ENCODE measurements at places on chromosomes 5 and 9.

GRCh38 chr5:57776035-57776434 is 293.4 kb upstream of the ACTBL2 start:
- no peak for DNase-seq

DNA sequence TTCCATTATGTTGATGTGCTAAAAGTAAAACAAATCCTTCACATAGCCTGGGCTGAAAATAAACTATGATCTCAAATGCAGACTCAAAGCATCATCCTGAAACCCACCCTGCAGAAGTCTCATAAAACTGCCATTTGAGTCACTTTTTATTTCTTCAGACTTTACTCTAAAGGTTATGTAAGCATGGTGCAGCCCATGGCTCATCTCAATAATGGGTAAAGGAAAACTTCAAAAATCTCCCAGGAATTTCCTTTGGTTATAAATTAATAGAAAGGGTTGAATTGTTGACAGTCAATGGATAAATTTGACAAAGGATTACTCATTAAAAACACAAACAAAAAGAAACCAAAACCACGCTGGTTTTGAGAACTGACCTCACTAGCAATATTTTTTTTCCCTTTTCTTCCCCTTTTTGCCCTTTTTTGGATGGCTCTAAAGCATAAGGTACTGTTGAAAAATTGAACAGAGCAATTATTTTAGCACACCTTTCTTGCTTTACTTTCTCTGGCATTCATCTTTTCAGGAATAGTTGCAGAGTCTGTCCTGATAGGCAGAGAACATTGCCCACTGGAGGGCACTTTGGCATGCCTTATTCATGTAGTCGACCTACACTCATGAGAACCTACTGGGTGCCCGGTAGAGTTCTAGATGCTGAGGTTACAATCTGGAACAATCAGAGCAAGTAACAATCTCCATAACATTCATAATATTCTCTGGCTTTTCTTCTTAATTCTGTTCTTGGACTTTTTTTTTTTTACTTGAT is 191.4 kb downstream of the TMEM167A start:
- no peak for DNase-seq

DNA sequence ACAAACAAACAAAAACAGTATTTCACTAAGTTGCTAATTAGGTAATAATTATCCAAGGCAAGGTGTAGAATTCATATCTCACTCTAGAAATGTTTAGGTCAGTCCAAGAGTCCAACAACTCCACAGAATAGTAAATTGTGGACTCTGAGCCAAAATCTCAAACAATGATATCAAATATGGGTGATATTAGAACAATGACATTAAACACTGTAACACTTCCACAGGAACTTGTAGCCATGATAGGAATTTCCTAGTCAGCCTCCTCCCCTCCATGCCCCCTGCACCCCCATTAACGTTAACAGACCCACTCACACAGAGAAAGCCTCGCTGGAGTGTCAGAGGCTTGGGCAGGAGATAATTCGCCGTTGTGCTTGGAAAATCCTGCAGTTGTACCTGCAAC is 305.0 kb upstream of the PIK3R1 start:
- DNase-seq: no peak

DNA sequence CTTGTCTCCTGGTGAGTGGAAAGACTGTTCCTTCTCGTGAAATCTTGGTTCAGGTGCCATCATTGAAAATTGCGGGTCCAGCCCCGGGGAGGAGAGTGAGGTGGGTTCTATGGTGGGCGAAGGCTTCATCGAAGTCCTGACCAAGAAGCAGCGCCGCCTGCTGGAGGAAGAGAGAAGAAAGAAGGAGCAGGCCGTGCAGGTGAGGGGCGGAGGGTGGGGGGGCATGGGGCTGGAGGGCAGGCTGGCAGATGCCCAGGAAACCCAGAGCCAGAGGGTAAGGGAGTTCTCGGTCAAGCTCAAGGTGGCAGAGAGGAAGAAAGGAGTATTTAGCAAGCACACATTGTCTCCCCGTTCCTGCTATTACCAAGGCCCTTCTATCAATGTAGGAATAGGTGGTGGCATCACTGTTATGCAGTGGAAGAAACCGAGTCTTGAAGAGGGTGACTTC is 24.3 kb upstream of the POMT1 start:
- peak; percentile 38 for DNase-seq

DNA sequence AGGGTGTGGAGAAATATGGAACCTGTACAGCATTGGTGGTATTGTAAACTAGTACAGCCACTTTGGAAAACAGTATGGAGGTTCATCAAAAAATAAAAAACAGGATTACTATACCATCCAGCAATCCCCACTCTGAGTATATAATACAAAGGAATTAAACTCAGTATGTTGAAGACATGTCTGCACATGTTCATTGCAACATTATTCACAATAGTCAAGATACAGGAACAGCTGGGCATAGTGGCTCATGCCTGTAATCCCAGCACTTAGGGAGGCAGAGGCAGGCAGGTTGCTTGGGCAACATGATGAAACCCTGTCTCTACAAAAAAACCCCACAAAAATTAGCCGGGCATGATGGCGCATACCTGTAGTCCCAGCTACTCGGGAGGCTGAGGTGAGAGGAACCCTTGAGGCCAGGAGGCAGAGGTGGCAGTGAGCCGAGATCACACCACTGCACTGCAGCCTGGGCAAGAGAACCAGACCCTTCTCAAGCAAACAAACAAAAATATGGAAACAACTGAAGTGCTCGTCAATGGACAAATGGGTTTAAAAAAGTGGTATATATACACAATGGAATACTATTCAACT is 63.6 kb downstream of the TMEM174 start:
- DNase-seq: no peak

DNA sequence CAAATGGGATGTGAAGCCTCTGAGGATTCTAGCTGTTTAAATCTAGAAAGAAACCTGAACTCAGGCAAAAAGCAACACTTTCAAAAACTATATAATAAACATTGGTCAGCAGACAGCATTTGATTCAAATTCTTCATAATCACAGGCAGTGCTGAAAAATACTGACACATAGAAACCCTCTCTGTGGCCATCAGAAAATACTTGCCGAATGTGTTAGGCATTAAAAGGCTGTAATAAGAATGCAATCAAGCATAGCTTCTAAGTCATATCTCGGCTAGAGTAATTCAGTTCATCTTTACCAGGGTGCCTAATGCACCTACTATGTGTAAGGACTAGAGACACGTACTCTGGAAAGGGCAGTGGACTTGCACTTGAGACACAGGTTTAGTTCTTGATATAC is 405.3 kb upstream of the SGCD start:
- DNase-seq: no peak

GRCh38 chr9:136686794-136687711 is at the start of gene AGPAT2:
Gene AGPAT2, minus strand, starts transcription at chr9:136687457. Its CDS starts 100 bp downstream, at chr9:136687357.
- peak; percentile 36 for DNase-seq

- DNase-seq: no peak
These were observed 132.1 kb upstream of the PPP1R26 start for GRCh38 chr9:135347461-135347860.

All from activated T-helper 1 cell treated with anti-CD3 and anti-CD28 coated beads, Interleukin-2, amount 50 U/mL, for 16 hours (primary cell).